ENCODE measurements at places on chromosomes 3 and 15. TPM values are rescaled to one million over a fixed set of nuclear protein-coding genes. Genes with fewer than 3 reads are reported as not detected.
A peak's percentile ranks its signal among the peaks of the same experiment; 100 is the strongest.

GRCh38 chr15:98717371-98717770, 69.0 kb downstream of the IGF1R start:
- no peak for DNase-seq

DNA sequence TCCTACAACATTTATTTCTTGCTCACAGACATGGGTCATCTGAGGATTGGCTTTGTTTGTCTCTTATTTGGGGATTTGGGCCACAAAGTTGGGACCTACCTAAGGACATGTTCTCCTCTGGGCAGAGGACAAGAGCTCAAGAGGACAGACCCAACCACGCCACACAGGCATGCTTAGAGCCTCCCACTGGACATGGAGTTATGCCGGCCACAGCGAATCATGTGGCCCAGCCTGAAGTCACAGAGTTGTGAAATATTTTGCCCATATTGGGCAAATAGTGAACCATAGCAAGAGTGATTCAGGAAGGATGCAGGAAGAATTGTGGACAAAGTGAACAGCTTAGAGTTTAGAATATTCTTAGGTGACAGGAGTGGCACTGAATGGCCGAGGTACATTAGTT, 9.9 kb downstream of the TRAK1 start:
- DNase-seq, result no peak

DNA sequence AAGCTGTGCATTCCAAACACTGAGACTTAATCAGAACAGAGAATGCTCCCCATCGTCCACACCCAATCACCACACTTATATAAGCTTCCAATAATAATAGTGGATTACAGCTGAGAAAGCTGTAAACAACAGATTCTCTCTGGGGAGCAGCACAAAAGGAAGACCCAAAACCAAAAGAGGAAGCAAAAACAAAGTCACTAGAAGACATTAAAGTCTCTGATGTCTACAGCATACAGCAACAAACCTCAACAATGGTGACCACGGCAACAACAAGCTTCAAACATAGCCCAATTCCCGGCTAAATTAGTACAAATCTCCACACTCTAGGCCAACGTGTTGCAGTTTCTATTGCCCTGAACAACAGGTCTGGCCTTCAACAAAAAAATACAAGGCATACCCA, 37.7 kb downstream of the ZDHHC23 start:
- no peak for DNase-seq

RARB gene
- total RNA-seq, result not detected

DNA sequence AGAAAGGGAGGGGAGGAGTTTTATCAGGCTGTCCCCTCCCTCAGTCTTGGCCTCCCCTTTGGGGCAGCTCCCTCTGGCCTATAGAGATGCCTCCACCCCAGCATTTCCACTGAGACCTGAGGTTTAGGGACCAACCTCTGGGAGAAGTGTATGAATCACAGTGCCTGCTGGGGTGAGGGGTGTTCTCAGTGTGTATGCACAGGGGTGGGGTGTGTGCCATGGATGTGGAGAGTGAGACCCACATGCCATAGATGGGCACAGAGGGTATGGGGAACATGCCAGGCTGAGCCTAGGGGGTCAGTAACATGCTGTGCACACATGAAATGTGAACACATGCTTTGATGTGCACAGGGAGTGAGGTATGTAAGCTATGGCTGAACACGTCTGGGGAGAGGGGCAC, 12.4 kb upstream of the ANKRD63 start:
- DNase-seq, result no peak

- DNase-seq, result no peak
Observed at GRCh38 chr3:11603628-11604027, 40.1 kb downstream of the VGLL4 start.

DNA sequence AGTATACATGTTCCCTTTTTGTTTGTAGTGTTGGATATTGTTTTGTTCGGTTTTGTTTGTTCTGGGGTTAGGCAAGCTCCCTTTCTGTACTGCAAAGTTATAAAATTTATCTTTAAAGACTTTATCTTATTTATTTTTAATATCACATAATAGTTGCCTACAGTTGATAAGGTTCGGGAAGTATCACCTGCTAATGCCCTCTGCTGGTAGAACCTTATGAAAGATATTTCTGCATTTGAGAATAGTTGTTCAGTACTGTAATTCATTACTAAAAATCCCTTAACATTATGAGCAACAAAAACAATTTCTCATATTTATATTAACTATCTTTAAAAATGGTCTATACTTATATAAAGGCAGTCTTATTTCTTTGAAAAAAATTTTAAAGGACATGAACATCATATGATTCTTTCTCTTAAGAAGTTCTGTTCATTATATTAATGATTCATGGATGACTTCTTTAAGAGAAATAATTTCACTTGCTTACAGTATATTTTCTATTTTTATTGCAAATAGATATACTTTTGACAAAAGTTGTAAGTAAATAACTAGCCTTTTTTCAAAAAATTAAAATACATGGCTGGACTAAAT, 1126.8 kb downstream of the SI start:
- DNase-seq, result no peak

GRCh38 chr15:64163659-64164362, 989 bp upstream of the PPIB start:
- DNase-seq, result no peak

DNA sequence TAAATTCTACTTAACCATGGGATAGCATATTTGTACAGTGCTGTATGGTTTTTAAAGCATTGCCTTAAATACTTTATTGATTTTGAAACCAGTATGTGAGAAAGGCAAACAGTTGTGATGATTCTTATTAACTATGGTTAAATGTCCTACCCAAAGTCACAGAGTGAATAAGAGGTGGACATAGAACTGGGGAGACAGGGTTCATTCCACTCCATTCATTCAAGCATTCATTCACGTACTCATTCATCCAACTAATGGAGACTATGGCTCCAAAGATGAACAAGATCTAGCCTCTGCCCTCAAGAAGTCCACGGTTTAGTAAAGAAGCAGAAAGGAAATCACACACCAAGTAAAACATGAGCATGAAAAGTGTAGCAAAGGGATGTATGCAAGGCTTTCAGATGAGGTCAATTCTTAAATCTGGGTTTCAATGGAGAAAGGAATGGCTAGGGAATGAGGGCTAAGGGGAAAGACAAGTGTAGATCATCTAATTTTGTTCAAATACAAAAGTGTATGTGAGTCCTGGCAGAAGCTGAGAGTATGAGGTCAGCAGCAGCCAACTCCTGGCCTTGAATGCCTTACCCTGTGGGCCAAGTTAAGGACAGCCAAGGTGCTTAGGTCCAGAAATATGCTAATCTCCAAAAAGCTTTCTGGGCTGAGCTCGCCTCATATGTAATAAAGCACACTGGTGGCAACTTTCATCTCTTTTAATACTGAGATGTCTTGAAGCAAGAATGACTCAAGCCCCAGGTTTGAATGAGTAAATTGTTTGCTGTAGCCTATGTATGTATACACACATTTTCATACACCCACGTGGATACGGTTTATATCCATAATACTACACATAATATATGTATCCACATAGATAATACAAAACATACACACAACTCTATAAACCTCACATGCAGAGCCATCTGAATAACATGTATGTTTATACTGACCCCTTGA, 4.3 kb downstream of the TNIK start:
- DNase-seq, result no peak

GRCh38 chr3:58424613-58425012, 9.0 kb downstream of the PDHB start:
- no peak for DNase-seq

LARP6 gene
- total RNA-seq, result not detected

GRCh38 chr15:70830615-70831014, 23.3 kb downstream of the LARP6 start:
- DNase-seq, result no peak

DUOXA2 gene
- total RNA-seq, result not detected

GRCh38 chr15:50452927-50453326, 28.7 kb downstream of the USP8 start:
- DNase-seq, result no peak

DNA sequence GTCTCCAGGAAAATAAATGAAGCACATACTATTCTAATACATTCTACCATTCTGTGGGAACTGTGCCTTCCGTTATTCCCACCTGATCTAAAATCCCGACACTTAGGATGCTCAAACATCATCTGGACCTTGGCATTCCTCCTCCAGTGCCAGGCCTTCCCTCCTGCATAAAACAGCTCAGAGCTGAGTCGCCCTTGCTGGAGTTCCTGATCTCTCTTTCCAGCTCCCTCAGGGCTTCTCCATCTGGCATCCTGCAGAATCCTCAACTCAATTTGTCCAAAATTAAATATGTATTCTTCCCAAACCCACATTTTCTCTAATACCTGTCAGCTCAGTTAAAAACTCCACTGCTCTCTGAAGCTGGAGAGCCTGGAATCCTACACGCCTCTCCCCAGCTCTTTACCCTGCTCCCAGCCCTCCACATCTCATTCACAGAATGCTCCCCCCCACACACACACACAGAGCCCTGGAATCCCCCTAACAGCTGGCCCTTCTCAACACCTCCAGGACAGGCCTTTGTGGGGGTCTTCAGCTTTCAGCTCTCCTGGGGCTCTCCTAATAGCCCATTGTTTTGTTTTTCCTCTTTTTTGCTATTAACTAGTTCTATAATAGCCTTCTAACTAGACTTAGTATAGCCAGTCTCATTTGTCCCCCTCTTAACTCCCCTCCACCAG, 78.5 kb downstream of the HMG20A start:
- DNase-seq, result no peak

MGLL gene
- 0.33 TPM for total RNA-seq

GRCh38 chr3:25665315-25666280, 891 bp upstream of the TOP2B start:
- DNase-seq, result peak; percentile 25

DNA sequence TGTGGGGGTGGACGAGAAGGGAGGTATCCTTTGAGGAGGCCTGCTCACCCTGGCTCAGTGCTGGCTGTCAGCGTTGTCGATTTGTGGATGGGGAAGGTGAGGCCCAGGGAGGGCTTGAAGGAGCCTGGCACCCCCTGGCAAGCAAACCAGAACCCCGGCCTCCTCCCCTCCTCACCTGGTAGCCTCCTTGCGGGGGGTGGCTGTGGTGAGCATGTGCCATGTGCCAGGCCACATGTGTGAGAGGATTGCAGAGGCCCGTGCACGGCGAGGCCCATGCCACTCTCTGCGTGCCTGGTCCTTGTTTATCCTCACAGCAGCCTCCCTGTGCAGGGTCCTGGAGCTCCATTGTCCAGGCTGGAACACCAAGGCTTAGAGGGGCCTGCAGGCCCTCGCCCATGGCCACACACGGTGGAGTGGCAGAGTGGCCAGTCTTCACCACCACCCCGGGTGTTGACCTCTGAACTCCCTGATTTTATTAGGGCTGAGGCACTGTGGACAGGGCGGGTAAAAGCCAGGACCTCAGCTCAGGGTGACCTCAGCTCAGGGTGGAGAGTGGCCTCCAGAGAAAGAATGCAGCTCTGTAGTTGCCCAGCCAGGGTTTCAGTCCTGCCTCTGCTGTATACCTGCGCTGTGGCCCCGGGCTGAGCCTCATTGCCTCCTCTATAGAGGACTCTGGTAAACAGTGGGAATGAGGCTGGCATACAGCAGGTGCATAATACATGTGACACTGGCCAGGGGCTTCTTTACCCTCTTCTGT, 29.1 kb downstream of the HDAC11 start:
- no peak for DNase-seq

GRCh38 chr3:20772869-20773268, 586.9 kb upstream of the SGO1 start:
- no peak for DNase-seq

GRCh38 chr3:123042413-123042812, 14.8 kb upstream of the SEMA5B start:
- DNase-seq, result no peak

DNA sequence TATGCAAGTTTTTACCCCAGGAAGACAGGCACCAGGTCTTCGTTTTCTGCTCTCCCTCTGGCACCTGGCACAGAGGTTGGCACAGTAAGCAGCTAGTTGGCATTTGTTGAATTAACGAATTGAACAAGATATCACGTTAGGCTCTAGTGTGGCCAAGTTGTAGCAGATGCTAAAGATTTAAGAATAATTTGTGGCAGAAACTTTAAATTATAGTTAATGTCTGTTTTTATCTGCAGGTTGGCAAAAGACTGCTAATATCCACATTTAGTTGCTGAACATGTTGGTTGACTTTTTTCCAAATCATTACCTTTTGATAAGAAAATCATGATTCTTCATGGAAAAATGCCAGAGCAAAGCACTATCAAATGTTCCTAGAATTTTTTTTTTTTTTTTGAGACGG, 8.1 kb downstream of the CHRNA5 start:
- DNase-seq, result no peak

DNA sequence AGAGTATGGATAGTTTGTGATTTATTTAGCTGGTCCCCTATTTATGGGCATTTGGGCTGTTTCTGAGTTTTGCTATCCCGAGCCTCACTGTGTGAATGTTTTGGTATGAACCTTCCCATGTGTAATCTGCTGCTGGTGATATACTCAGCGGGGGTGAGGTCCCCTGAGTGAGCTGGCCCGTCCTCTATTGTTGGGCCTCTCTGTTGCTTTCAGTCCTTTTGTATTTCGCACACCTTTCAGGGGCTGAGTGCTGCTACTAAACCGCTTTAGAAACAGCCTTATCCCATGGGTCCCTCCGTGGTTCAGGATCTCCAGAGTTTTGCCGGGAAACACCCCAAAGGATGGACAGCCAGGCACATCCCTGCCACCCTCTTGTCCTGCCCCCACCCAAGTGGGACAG, 94.5 kb downstream of the WNT7A start:
- DNase-seq, result no peak

STRC gene
- 2.4 TPM for total RNA-seq

C3orf85 gene
- not detected for total RNA-seq

TRIP4 gene
- total RNA-seq, result 10.7 TPM

DNA sequence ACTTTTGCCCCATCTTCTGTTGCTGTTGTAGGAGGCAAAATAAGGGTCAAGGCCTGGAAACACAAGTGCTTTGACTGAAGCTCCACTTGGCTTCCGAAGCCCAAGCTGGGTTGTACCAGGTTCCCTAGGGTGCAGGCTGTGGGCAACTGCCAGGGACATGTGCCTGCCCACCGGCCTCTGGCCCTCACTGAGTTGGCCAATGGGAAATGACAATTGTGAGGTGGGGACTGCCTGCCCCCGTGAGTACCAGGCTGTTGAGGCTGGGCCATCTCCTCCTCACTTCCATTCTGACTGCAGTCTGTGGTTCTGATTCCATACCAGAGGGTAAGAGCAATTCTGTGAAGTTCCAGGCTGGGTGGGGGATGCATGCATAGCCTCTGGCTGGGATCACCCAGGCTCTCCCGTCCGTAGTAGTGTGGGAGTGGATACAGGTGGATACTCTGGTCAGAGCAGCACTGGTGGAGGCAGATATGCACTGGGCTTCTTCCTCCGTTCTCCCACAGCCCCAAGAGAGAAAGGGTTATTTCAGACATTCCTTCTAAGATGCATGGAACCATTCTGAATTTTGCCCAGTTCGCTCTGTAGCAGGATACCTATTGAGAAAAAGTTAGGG, at the start of gene ADIPOQ:
ADIPOQ (plus strand) TSS at position 285 of the 613 bp plus-strand sequence. CDS start 10,349 bp downstream, outside the sequence.
- peak; percentile 35 for DNase-seq
